ENCODE measurements at places on chromosomes 12 and 14.

- DNase-seq: peak; percentile 5
Observed at GRCh38 chr12:47636908-47637780, 68.7 kb downstream of the RPAP3 start.

DNA sequence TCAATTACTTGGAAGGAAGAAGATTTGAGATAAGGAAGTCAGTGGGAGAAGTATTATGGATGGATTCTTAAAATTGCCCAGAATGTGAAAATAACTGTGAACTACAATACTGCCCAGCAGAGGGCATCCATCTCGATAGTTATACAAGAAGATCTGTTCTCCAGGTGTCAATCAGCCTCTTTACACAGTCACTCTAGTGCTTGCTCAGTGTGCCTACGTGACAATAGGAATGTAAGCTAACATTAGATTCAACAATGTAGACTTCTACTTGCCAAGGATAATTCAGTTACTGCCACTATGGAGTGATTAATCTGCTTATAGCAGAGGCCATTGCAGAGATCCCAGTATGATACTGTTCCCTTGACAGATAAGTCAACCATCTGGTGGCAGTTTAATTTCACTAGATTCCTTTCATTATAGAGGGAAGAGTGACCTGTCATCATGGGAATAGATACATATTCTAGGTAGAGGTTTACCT is 10.6 kb upstream of the MAP4K5 start:
- DNase-seq: peak; percentile 51

DNA sequence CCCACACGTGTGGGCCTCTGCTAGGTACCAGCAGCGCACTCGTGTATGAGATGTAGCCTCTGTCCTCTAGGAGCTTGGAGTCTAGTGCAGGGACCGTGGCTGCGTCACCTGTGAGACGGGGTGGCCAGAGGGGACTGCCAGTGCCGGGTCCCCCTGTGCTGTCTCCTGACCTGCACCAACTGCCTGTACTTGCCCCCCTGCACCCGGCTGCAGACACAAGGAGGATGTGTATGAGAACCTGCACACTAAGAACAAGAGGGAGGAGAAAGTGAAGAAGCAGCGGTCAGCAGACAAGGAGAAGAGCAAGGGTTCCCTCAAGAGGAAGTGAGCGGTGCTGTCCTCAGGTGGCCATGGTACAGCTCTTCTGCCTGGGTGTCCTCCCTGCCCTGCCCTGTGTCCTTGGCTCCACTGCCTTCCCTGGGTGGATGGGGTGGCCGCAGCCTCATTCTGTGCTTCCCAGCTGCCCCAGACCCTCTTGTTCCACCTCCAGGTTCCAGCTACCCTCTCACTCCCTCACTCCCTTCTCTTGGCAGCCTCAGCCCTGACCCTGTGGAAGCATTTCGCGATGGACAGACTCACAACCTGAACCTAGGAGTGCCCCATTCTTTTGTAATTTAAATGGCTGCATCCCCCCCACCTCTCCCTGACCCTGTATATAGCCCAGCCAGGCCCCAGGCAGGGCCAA is 9.6 kb downstream of the PTPN6 start:
- DNase-seq: no peak

DNA sequence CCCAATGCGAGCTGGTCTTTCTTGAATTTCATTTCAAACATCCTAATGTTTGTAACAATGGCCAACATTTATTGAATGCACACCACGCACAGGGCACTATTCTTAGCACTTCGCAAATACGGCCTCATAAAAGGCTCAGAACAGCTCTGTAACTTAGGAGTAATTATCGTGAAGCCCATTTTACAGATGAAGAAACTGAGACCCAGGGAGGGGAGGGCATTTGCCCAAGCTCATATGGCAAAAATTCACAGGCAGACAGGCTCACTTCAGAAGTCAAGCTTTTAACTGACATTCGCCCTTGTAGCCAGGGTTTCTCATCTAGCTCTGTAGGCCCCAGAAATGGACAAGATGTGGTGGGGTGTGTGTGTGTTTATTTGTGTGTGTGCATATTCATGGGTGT is 60.3 kb upstream of the TBX3 start:
- no peak for DNase-seq

GRCh38 chr14:34003691-34004090 is 52.8 kb upstream of the EGLN3 start:
- no peak for DNase-seq

DNA sequence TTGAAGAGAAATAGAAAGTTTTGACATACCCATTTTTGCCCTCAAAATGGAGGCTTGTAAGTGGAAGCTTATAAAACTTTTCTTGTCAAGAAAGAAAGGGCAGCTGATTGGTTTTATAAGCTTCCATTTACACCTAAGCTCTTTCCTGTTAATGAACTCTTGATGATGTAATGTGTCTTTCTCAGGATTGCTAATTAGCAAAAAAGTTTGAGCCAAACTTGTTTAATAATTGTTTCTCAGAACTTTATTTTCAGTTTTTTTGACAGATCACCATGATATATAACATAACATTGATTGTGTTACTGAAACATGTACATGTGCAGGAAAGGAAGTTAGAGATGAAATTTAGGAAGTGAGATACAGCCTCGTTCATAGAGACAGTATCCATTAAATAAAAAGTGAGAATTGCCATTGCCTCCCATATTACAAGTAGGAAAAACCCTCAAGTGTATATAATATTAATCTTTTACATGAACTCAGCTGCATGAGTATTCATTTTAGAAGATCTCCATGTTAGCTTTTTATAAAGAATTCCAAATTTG is 26.8 kb downstream of the RIC8B start:
- DNase-seq: no peak

Data from mesenchymal stem cell (in vitro differentiated cells and primary cell).